ENCODE measurements at places on chromosomes 16 and 17. TPM values are rescaled to one million over a fixed set of nuclear protein-coding genes. Genes with fewer than 3 reads are reported as not detected.

NOS2 gene
- 0.01 TPM for polyA plus RNA-seq

HOXB3 gene
- polyA plus RNA-seq = 10.2 TPM

MYLK3 gene
- 0.22 TPM for polyA plus RNA-seq

CHP2 gene
- 0.09 TPM for polyA plus RNA-seq

NAGS gene
- polyA plus RNA-seq = 0.34 TPM

P3H4 gene
- polyA plus RNA-seq = 9.7 TPM

MYO15A gene
- polyA plus RNA-seq = 0.68 TPM

TBX2 gene
- polyA plus RNA-seq = 24.0 TPM

CBLN1 gene
- 0.30 TPM for polyA plus RNA-seq

TMEM132E gene
- 0.22 TPM for polyA plus RNA-seq

Data from adipose tissue (tissue), 3 donors.